Activated CD4-positive, alpha-beta memory T cell treated with anti-CD3 and anti-CD28 coated beads, Interleukin-2, amount 10 ng/mL, durations not matched to agents 7 days and 5 days (primary cell): ENCODE measurements at places on chromosomes 2 and 18.

DNA sequence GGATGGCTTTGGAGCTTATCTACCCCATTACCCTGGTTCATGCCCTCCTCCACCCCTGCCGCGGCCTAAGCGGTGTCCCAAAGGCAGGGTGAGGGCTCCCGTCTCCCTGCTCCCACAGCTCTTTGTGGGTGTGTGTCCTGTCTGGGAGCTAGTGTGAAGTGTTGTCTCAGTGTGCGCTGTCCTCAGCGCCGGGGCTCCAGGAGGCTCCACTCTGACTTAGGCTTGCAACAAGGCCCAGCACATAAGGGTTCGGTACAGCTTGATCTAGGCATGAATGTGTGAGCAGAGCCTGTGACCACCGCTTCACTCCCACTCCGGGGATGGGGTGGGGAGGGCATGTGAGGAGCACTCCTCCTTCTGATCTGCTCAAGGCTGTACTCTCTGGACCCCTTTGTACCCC lies 1.2 kb downstream of the MC2R start:
- no peaks in the 10 kb centered on the region for H3K36me3 ChIP-seq
- no peak for DNase-seq
- no peak overlapping the region for H3K4me3 ChIP-seq
- H3K27me3 ChIP-seq, result no peaks in the 10 kb centered on the region

DNA sequence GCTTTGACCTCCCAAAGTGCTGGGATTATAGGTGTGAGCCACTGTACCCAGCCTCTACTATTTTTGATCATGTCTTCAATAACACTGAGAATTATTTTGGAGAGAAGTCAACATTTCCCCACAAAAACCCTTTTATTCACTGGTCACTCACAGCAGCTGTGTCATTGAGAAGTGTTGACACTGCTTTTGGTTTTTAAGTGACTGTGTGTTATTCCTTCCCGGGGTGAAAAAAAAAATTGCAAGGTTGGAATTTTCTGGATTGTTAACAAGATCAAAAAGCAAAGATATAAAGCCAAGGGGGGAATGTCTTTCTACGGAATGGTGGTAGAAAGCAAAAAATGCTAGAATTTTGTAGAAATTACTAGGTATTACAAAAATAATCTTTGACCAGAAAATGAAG lies 61.5 kb downstream of the TANC1 start:
- H3K4me1 ChIP-seq, result no peaks in the 10 kb centered on the region
- no peak overlapping the region for H3K27ac ChIP-seq
- peaks cover 1% of the 10 kb centered on the region for H3K27me3 ChIP-seq
- H3K36me3 ChIP-seq, result no peaks in the 10 kb centered on the region

- no peak overlapping the region for H3K27ac ChIP-seq
- no peaks in the 10 kb centered on the region for H3K27me3 ChIP-seq
- no peaks in the 10 kb centered on the region for H3K4me1 ChIP-seq
- no peaks in the 10 kb centered on the region for H3K36me3 ChIP-seq
- DNase-seq, result no peak
- H3K4me3 ChIP-seq, result no peak overlapping the region
Measured at GRCh38 chr18:8121942-8122480, 487.2 kb upstream of the RAB12 start.

DNA sequence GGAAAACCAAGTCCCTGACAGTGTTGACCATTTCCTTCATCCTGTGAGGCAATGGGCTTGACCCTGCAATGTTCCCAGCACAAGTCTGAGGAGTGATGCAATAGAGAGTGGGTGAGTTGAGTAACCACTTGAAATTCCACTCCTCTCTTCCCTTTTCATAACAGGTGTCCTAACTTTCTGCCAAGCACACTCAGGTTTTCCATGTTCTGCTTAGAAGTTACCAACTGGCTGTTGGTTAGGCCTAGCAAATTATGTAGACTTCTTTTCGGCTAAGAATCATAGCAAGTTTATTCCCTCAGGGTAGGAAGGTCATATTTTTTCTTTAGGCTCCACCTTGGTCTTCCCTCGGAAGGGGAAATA lies 11.5 kb downstream of the GNLY start:
- H3K4me3 ChIP-seq, result no peak overlapping the region
- DNase-seq, result no peak
- peaks cover 5% of the 10 kb centered on the region for H3K27me3 ChIP-seq
- peak overlapping the region; percentile 86 for H3K27ac ChIP-seq

DNA sequence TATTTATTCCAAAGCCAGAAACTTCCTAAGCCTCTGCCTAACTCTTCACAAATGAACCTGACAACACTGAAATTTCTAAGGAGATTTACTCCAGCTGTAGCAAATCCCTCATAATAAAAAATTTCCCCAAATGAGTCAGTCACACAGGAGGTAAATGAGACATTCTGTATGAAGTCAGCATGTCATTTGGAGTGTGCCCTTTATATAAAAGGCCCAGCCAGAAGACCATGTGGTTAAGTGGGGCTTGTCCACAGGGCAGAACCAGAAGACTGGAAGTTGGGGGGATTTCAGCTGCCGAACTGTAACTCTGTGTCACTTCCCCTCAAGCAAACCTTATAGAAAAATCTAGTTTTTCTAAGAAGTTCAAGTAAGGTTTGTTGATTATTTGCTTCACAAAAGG lies 30.2 kb downstream of the NRP2 start:
- H3K27ac ChIP-seq, result no peak overlapping the region
- H3K27me3 ChIP-seq, result no peaks in the 10 kb centered on the region
- no peak for DNase-seq
- H3K4me3 ChIP-seq, result no peak overlapping the region

DNA sequence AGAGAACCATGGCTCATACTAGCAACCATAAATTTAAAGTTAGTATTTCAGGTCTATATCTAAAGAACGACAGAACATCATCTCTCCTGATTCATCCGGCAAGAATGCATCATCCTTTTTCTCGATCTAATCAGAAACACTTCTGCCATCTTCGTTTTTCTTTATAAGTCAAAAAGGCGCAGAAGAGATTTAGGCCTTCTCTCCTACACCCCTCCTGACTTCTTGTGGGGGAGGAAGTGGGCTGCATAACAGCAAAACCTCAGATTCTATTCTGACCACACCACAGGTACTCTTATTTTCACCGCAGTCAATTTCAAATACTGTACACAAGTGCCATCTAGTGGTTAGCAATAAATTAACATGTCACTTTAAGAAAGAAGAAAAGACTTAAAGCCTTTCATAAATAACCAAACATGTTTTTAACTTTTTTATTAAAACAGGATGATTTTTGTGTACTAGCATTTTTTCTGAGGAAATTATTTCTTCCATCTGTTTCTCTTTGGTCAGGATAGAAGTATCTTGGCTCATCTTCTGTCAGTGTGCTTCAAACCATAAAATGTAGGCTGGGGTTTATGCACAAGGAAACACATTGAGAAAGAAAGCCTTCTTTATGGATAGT lies 48.4 kb upstream of the PIK3C3 start:
- H3K4me3 ChIP-seq, result no peak overlapping the region
- H3K36me3 ChIP-seq, result no peaks in the 10 kb centered on the region

DNA sequence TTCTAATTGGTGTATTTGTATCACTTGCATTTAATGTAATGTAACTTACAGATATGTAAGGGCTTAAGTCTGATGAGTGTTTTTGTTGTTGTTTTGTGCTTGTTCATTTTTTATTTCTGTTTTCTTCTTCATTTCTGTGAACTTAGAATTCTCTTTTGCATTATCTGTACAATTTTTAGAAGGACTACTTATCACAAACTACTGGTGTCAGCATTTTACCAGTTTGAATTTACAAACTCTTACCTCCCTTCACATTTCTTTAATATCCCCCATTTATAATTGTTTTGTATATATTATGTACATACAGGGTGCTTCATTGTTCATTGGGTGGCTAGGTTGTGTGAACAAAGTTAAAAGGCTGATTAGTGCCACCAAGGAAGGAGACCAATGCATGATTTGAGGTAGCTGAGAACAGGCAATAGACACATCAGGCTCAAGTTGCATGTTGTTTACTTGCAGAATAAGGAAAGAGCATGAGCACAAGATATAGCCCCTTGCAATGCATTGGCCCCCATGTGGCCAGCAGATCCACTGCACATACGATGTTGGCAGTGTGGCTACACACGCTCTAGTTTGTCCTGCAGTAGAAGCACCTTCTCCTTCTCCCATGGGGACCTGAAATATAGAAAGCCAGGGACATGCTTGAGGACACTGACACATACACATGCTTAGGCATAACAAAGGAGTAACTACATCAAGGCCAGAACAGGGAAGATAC lies 198.2 kb downstream of the CD8B2 start:
- H3K4me1 ChIP-seq, result no peaks in the 10 kb centered on the region
- peaks cover 1% of the 10 kb centered on the region for H3K27me3 ChIP-seq
- no peaks in the 10 kb centered on the region for H3K36me3 ChIP-seq
- no peak overlapping the region for H3K4me3 ChIP-seq
- no peak for DNase-seq

GRCh38 chr2:43319541-43319940 lies 93.1 kb upstream of the ZFP36L2 start:
- H3K36me3 ChIP-seq, result peaks cover 25% of the 10 kb centered on the region
- peaks cover 13% of the 10 kb centered on the region for H3K4me1 ChIP-seq
- no peaks in the 10 kb centered on the region for H3K27me3 ChIP-seq

DNA sequence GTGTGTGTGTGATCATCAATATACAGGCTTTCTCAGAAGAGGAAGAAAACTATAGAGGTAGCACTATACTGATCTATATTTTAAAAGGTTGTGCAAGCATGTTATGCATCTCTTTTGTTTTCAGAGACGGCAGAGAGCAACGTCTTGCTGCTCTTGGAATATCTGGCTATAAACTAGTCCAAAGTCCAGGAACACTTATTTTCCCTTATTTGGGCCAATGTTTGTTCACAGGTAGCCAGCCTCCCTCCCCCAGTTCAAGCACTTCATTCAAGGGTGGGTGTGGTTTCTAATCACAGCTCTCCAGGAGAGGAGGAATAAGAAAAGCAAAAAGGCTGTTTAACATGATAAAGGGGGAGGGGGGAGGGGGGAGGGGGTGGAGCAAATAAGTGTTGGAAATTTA lies 4.2 kb downstream of the FZD5 start:
- H3K36me3 ChIP-seq, result no peaks in the 10 kb centered on the region
- H3K4me3 ChIP-seq, result no peak overlapping the region
- H3K4me1 ChIP-seq, result peaks cover 25% of the 10 kb centered on the region
- DNase-seq, result no peak
- H3K27ac ChIP-seq, result no peak overlapping the region

- no peak for DNase-seq
- H3K4me3 ChIP-seq, result no peak overlapping the region
- H3K27me3 ChIP-seq, result peaks cover 3% of the 10 kb centered on the region
- no peaks in the 10 kb centered on the region for H3K36me3 ChIP-seq
- no peaks in the 10 kb centered on the region for H3K4me1 ChIP-seq
Measured at GRCh38 chr2:126908721-126909177, 10.1 kb downstream of the TEX51 start.

DNA sequence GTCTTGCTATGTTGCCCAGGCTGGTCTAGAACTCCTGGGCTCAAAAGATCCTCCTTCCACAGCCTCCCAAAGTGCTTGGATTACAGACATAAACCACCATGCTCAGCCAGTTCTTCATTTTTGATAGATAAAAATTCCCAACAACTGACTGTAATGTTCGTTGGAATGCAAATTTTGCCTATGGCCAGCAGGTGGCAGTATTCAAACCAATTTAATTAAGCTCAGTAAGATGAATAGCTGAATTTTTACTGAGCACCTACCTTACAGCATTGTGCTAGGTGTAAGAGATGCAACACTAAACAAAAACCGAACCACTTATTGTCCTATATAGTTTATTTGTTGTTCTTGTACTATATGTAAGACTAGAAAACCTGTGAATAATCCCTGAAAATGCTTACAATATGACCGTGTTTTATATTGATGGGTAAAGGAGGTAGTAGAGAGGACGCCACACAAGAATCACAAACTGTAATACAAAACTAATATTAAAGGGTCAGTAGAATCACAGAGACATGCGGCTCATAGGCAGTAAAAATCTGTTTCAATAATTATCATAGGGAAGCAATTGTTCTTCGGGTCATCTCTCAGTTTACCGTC lies 8.2 kb upstream of the TMEM182 start:
- H3K27ac ChIP-seq, result no peak overlapping the region
- peaks cover 2% of the 10 kb centered on the region for H3K27me3 ChIP-seq
- H3K4me1 ChIP-seq, result no peaks in the 10 kb centered on the region
- H3K36me3 ChIP-seq, result no peaks in the 10 kb centered on the region
- DNase-seq, result no peak

DNA sequence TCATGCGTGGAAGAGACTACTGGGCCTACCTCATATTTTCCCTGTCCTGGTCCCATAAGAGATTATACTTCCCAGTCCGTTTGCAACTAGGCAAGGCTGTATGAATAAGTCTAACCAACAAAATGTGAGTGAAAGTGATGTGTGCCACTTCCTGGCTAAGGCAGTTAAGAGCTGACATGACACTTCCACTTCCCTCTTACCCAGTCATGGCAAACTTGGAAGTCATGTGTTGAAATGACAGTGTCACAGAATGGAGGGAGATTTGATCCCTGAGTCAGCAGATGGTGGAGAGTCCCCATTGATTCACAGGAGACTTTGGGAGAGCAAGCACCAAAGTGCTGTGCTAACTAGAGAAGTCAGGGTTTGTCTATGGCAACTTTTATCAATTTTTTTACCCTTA lies 36.4 kb downstream of the TACR1 start:
- no peaks in the 10 kb centered on the region for H3K36me3 ChIP-seq
- peaks cover 3% of the 10 kb centered on the region for H3K27me3 ChIP-seq
- H3K27ac ChIP-seq, result no peak overlapping the region
- DNase-seq, result no peak

- H3K27me3 ChIP-seq, result no peaks in the 10 kb centered on the region
- H3K4me1 ChIP-seq, result no peaks in the 10 kb centered on the region
- no peaks in the 10 kb centered on the region for H3K36me3 ChIP-seq
- no peak for DNase-seq
- no peak overlapping the region for H3K4me3 ChIP-seq
Measured at GRCh38 chr2:166454006-166454595, 39.9 kb downstream of the SCN7A start.

DNA sequence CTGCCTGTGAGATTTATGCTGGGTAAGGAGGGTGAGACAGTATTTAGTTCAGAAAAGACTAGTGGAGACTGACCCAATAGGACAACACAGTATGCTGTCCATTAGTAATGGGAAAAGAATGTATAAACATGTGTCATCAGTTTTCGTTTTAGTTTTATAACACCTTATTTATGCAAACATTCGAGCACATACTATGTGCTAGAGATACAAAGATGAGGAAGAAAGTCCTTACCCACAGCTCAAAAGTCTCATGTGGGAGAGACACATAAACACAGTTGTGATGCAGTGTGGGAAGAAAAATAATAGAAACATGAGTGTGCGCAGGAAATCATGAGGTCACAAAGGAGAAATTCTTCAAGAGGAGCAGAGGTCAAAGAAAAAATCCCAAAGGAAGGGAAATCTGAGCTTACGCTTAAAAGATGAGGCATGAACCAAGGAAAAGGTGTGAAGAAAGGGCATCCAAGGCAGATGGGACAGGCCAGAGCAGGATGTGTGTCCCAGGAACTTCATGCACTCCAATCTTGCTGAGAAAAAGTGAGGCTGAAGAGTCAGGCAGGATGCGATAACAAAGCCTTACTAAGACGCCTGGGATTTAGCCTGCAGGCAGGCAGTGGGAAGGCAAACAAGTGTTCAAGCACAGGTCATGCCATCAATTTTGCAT lies 8.1 kb downstream of the METTL21A start:
- H3K36me3 ChIP-seq, result peaks cover 59% of the 10 kb centered on the region
- DNase-seq, result no peak
- no peak overlapping the region for H3K4me3 ChIP-seq
- H3K4me1 ChIP-seq, result peaks cover 30% of the 10 kb centered on the region
